Tongue (tissue), 3 donors: ENCODE measurements at places on chromosomes 1 and 21. TPM values are rescaled to one million over a fixed set of nuclear protein-coding genes. Genes with fewer than 3 reads are reported as not detected.

The HCN3 gene
- 1.6 TPM for total RNA-seq

The ZMYM1 gene
- 22.2 TPM for total RNA-seq

The SELENBP1 gene
- total RNA-seq, result 40.3 TPM

The KRTAP15-1 gene
- total RNA-seq, result not detected

The UTS2 gene
- not detected for total RNA-seq

The PLA2G5 gene
- total RNA-seq, result not detected

The TTC22 gene
- 8.7 TPM for total RNA-seq

The CLCA1 gene
- total RNA-seq, result not detected

The BLACAT1 gene
- total RNA-seq, result 0.31 TPM

The S100A14 gene
- total RNA-seq, result 40.9 TPM

The IL19 gene
- total RNA-seq, result not detected

The LRRC3 gene
- total RNA-seq, result 2.4 TPM

The HAPLN2 gene
- not detected for total RNA-seq

The CFHR3 gene
- total RNA-seq, result 0.51 TPM

The BATF3 gene
- 3.0 TPM for total RNA-seq

The FOXD2 gene
- total RNA-seq, result 1.8 TPM

The SMCP gene
- not detected for total RNA-seq

The SPRR2F gene
- not detected for total RNA-seq

The C1QB gene
- total RNA-seq, result 18.5 TPM

The PLA2G2F gene
- not detected for total RNA-seq

The DEGS1 gene
- total RNA-seq, result 77.1 TPM

The LRRC38 gene
- total RNA-seq, result 14.0 TPM

The GFI1 gene
- total RNA-seq, result 2.6 TPM

The DYNLT4 gene
- not detected for total RNA-seq

The NBPF4 gene
- not detected for total RNA-seq

The AKR1A1 gene
- 88.8 TPM for total RNA-seq

The ATG4C gene
- total RNA-seq, result 19.9 TPM

The FBXO2 gene
- 1.5 TPM for total RNA-seq

The ODR4 gene
- total RNA-seq, result 27.5 TPM

The PRDM15 gene
- total RNA-seq, result 7.0 TPM

The LPAR3 gene
- 4.7 TPM for total RNA-seq

The S100A12 gene
- total RNA-seq, result 7.6 TPM

The PYHIN1 gene
- total RNA-seq, result 0.21 TPM

The PIGR gene
- total RNA-seq, result 4.2 TPM
